CD4-positive, alpha-beta T cell treated with Interleukin-15 for 4 hours (primary cell): ENCODE measurements at places on chromosomes 2 and 18.

DNA sequence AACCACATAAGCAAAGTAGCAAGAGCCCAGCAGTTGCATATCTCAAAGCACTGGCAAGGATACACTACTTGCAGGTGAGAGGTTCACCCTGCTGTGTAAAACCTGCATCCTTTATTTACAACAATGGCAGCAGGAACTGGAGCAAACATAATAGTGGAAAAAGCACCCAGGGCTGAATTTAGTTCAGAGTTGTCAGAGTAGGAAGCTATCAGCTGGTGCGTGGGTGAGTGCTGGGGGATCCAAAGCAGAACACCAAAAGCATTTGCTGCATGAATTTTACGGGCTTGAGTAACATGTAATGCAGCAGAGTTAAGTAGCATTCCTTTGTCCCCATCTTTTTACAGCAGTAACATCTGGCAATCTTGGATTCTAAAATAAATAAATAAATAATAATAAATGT lies 73.5 kb upstream of the SRD5A2 start:
- DNase-seq = no peak

DNA sequence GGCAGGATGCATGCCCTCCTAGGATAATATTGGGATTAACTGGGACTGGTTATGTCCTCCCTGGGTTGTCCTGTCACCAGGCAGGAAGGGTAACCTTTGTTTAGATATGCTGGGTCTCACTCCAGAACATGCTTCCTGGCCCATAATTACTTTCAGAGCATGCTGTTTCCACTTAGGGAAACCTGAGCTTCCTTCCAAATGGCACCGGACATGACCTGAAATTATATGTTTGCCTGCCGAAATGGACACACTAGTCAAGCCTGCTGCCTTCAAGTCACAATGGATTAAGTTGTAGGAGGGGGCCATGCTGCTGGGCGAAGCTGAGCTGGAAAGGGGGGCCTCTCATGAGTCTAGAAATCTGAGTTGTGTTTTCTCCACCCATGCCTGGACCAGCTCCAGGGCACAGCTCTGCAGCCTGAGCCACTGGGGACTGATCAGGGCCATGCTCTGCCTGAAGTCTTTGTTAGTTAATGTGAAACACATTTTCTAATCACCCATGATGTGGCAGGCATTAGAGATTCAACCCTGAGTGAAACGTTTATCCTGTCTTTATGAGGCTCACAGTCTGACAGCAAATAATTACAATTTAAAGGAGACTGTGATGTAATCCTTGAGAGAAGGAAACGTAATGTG lies 273.3 kb downstream of the TNS1 start:
- DNase-seq = no peak

GRCh38 chr18:62655520-62656219 lies 59.7 kb upstream of the PHLPP1 start:
- no peak for DNase-seq

DNA sequence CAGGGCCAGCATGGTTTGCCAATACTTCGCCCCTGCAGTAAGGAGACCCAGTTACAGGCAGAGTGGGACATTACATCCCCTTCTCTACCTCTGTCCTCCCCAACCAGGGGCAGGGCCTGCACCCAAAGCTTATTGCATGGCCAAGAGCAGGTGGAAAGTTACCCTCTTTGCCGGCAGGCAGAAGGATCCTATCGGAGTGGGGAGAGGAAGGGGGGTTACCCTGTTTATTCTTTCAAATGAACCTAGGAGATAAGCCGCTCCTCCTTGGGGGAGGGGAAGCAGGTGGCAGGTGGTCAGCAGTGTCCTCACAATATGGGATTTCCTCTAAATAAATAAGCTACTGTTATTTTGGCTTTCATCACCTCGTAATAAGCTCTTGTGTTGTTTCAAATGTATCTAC lies 53.9 kb downstream of the SPATS2L start:
- DNase-seq = no peak

DNA sequence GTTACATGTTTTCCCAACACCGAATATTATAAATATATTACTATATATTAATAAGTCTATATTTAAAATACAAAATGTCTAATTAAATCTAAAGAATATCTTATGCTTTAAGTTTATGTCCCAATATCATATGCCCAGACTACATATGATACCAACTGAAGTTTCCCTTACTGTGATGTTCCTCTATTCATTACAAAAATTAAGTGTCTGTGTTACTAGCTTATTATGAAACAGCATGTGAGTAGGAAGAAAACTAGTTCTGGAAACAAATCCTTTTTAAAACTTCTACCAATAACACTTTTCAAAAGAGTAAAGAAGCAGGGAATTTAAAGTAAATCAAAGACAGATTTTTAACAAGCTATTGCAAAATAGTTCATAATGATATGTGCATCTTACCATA lies 17.8 kb downstream of the HNRNPLL start:
- DNase-seq = no peak
